ENCODE measurements at places on chromosomes 12 and 14.

GRCh38 chr14:65277027-65277426 is 135.5 kb upstream of the FUT8 start:
- DNase-seq = no peak

- no peak for DNase-seq
Measured at GRCh38 chr12:65274602-65275272, 3.7 kb upstream of the MSRB3 start.

DNA sequence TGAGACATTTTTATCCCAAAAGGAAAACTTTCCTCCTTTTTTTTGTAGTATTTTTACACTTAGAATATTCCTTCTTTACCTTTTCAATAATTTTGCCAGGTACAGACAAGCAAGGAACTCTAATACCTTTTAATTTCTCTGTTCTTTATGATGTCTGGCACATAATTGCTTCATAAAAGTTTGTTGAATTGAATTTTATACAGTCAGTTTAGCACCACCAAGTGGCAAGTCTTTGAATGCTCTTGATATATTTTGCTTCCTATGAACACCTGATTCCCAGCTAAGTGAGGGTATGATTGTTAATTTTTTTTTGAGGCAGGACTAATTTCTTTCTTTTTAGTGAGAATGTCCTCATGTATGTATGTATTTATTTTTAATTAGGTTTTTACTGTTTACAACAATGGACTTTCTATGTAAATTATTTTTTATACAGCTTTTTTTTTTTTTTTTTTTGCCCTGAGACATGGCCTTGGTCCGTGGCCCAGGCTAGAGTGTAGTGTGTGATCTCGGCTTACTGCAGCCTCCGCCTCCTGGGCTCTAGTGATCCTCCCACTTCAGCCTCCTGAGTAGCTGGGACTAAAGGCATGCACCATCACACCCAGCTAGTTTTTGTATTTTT is 6.9 kb downstream of the TBC1D15 start:
- no peak for DNase-seq

- DNase-seq = no peak
Measured at GRCh38 chr14:90669731-90670130, 146.5 kb downstream of the TTC7B start.
